ENCODE measurements at places on chromosomes 6 and 20.

DNA sequence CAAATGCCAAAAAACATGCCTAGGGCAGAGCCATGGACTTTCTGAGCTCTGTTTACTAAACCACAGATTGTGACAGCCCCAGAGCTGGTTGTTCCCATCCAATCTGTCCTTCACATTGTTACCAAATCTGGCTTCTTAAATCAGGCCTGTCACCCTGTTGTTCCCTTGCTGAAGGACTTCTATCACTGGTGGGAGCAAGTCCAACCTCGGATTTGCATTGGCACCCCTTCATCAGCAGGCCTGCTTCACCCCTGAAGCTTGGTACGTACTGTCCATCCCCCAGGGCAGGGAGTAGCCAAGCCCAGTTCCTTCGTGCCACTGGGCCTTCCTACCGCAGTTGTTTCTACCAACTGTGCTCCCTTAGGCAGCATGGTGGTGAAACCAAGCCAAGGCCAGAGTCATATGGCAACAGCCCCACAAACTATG, 357.3 kb upstream of the JARID2 start:
- no peak for DNase-seq

DNA sequence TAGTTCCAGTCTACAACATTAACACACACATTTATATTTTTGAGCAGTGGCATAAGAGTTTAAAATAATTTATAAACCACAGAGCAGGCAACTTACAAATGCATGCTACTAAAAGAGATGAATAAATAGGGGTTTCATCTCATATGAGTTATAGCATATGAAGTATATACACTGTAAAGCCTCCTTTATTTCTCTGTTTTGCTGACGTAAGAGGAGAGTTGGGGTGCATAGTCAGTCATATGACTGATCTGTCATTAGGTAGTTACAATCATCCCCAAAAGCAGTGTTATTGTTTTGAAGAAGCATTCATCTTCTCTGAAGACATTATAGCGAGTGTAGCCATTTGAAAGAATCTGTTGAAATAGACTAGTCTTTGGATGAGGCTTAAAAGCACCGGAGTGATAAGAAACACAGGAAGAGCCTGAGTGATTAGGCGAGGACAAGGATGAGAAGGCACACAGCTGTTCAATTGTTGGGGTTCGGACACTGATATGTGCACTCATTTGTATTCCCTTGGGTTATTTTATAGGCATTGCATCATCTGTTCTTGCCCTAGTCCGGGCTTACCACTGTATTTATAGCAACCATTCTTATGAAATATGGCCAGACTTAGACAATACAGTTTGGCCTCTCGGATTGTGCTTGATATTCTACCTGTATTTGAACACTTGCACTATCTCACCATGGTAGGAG, 325.7 kb downstream of the SAMD5 start:
- DNase-seq = no peak

DNA sequence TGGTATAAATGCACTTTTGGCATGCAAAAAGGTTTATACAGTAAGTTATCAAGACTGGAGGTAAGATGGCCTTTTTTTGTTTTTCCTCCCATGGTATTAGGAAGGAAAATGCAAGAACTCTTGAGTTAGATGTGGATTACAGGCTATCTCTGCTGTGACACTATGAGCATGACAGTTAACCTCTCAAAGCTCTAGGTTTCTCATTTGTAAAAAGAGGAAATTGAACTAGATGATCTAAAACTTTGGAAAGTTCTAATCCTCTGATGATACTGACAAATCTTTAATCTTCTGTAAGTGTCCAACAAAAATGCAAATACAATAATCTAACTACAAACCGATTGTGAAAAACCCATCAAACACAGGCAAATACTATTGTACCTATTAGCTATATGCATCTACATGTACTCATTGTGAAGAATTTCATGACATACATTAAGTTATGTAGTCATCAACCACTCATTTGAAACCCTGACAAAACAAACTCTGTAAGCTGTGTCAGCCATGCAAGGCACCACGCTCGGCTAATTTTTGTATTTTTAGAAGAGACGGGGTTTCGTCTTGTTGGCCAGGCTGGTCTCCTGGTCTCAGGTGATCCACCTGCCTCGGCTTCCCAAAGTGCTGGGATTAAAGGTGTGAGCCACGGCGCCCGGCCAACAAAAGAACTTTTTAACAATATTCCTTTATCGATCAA, 4.2 kb downstream of the CDK19 start:
- no peak for DNase-seq

GRCh38 chr20:51272401-51272800, 249.5 kb upstream of the KCNG1 start:
- DNase-seq = no peak

DNA sequence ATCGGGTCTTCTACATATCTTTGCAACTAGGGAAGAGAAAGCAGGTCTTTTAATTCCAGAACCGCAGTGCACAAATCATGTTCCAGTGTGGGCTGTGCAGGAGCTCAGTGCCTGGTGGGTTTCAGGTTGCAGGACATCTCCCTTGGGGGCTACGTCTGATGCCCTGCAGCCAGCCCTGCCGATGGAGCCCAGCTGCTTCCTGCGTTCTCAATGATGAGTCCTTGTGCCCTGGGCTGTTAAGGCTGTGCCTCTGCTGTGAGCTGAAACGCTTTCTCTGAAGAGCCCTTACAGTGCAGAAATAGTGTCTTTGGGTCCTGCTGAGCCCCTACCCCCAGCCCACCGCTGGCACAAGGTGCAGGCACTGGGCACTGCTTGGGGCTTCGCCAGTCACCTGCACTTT, 192.9 kb downstream of the SYNDIG1 start:
- DNase-seq = no peak

GRCh38 chr6:139653111-139653510, 278.7 kb upstream of the CITED2 start:
- DNase-seq = no peak

DNA sequence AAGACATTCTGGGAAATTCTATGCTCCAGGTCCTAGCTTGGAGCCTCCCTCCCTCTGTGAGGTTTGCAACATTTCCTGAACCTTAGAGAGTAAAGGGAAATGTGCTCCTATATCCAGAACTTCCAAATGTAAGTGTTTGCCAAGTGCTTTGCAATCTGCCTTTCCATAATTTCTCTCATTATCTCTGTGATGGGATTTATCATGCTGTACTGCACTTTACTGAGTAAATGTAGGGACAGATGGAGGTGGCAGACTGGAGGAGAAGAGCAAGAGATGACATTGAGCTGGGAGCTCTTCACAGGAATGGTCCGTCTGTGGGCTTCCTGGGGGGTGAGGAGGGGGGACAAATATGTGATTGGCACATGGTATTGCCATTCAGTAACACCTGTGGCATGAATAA, 184.3 kb downstream of the SOX4 start:
- DNase-seq = no peak

GRCh38 chr20:34574426-34574825, 15.9 kb downstream of the MAP1LC3A start:
- no peak for DNase-seq

DNA sequence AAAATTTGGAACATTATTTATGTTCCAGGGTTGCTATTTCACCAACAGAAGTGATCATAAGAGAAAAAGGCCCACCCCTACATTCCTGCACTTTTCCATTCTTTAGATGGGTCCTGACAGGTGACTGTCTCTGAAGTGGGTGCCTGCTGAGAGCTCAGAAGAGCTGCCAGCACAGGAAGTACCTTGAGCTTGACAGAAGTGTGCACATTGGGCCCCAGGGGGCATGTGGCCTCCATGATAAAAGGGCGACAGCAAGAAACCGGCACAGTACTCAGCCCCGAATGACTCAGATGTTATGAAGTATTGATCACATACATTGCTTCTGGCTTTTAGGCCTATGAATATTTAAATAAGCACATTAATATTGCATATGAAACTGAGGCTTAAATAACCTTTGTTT, 150.4 kb downstream of the PCSK2 start:
- no peak for DNase-seq

- DNase-seq = no peak
Measured at GRCh38 chr6:1242446-1242845, 69.5 kb upstream of the FOXQ1 start.

GRCh38 chr20:9496155-9496554, 18.2 kb upstream of the LAMP5 start:
- no peak for DNase-seq

DNA sequence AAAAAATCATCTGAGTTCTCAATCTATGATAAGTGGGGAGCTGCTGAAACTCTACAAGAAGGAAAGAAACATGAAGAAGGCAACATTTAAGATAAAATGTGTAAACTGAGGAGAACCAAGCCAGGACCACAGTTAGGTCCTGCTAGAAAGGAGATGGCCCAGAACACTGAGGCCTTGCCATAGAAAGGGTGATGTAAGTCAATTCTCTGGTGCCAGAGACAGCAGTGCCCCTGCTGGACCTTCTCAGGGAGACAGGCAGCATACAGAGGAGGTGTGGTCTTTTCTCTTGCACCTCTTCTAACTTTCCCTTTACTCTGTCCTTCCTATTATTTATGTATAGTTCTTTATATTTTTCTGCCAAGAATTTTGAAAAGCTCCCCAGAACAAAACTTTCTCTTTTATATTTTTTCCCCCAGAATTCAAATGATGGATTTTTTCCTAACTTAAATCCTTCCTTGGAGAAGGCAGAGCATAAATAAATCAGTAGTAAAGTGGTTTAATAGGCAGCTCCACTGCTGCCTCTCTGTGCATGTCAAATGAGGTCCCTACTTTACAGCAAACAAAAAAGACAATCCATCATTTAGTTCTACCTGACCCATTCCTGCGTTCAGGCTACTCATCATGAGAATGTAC, 9.0 kb downstream of the UQCC2 start:
- DNase-seq = peak; percentile 39

DNA sequence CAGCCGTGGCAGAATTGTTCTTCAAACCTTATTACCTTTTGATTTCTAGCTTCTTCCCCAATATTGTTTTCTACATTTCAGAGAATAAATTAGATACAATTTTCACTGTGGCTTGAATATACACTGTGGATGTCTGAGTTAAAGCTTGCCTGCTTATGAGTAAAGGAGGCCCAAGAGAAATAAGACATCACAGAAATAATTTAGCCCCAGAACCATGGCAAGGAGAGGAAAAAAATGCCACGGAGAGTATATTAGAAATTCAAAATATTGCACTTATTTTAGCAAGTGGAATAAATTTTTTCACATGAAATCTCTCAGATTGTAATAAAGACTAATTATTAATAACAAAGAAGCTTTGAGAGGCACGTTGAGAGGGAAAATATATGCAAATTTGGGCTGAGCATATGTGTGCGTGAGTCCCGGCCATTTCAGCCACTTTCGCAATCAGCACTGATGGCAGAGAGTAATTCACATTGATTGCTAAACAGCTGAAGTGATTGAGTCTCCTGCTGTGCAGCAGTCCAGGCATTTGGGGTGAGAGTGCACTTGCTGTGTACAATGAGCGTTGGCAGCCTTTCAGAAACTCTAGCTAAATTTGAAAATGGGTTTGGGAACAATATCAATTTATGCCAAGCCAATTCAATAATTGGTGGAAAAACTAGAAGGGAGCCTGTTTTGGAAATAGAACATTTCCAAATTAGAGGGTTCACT, 596.0 kb downstream of the EPM2A start:
- no peak for DNase-seq

GRCh38 chr20:31966991-31967655, 828 bp upstream of the XKR7 start:
- DNase-seq = no peak

- DNase-seq = no peak
Measured at GRCh38 chr6:42131531-42131930, 10.9 kb downstream of the C6orf132 start.

DNA sequence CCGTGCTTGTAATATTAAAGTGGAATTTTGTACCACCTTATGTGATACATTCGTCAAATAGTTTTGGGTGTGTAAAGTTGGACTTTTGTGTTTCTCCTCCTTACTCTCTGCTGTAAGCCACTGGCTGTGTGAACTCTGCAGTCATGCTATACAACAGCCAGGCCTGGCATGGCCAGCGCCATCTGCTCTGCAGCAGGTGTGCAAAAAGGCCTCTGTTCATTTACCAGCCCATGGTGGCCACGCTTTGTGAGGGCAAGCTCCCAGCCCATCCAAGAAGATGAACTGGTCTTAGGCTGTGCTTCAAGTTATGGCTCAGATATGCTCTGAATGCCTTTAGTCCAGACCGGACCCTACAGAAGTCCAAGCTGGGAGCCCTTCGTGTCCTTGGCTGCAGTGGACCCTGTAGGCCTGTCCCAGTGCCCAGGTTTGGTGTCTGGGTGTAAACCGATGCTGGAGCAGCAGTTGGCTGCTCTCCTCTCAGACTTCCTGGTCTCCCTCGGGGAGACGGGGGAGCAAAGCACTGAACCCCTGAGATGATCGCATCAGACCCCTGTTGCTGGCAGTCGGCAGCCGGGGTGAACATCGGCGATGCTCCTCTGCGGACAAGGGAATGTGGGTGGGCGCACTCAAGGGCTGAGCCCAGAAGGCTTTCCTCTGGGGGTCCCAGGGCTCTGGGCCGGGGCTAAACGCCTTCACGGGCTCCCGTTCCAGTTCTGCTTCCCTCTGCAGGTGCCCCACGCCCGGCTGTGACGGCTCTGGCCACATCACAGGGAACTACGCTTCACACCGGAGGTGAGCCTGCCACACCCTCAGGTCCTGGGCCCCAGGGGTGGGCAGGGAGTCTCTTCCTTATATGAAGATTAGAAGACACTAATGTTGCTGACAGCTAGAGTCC, 28.6 kb upstream of the PCMTD2 start:
- no peak for DNase-seq

DNA sequence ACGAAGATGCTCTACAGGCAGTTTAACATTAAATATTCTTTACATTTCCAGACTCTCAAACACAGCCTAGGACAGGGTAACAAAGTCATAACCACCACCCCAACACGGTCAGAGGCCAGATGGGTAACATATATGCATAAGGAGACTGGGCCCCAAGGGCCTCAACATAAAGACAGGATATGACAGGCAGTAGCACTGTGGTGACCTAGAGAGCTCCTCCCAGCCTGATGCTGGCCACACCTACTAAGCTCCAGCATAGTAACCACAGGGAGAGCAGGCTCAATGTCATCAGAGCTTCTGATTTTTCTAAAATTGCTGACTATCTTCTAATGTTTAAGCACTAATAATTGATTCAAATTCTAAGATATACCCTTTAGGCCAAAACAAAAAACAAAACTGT, 21.7 kb downstream of the SMLR1 start:
- peak; percentile 29 for DNase-seq

- no peak for DNase-seq
Measured at GRCh38 chr6:166364456-166364855, 18.3 kb downstream of the MPC1 start.

DNA sequence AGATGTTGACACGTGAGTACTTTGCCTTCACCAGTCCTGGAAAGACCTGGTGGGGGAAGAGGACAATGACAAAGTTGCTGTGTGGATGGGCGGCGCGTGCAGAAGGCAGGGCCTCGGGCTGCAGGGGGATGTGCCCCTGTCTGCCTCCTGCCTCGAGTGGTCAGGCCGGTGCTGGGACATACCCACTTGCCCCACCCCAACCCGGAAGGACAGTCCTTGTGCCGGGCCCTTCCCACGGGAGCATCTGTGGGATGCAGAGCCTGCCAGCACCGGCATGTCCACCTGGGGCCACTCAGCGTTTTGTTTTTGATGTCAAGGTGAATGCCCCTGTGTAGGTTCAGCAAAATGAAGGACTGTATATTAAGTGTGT, 60.5 kb upstream of the BHLHE23 start:
- no peak for DNase-seq

- DNase-seq = no peak
Measured at GRCh38 chr20:53878262-53879047, 191.9 kb downstream of the BCAS1 start.

- DNase-seq = peak; percentile 70
Measured at GRCh38 chr6:106997392-106998158, 23.0 kb upstream of the CD24 start.

Measured in activated CD4-positive, alpha-beta T cell treated with anti-CD3 and anti-CD28 coated beads, Interleukin-2, amount 50 U/mL, for 48 hours (primary cell).